ENCODE measurements at places on chromosomes 2 and 18.

- no peak for DNase-seq
Measured at GRCh38 chr2:127672341-127673224, 2.7 kb downstream of the LIMS2 start.

DNA sequence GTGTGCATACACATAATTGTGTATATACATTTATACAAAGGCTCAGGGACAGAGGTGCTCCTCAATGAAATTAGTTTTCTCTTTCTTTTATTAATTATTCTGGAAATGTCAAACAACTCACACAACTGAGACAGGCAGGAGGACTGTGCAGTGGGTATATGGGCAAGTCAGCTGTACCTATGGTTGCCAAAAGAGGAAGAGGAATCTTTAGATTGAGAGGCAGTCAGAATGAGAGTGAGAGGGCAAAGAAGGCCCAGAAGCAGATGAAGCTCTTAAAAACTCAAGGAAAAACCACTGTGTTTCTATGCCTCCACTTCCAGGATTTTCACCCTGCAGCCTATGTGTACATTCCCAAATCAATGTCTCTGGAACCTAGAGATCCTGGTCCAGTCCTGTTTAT, 79.1 kb downstream of the CACNB4 start:
- DNase-seq = no peak

DNA sequence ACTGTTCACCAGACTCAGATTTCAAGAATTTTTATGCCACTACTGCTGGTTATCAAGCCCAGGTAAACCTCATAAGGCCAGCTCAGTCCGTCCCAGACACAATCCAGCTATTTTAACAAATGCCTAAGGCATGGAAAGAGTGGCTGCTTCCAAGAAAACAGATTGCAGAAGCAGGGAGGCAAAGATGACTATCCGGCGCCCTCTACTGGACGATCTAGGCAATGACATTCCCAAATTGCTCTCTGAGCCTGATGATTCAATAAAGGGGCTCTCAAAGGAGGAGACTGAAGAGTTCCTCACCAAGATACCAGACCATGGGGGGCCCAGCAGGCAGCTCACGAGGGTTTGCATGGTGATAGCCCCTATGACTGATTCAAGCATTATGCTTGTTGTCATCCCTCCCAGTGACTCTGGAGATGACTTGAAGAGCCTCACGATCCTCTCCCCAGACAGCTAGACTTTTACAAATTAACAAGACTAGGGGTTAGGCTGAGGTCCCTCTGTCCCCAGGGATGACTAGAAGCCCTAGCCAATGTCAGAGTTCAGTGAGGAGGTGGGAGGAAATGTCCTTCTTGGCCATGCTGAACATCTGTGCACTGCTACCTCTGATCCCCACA, 25.0 kb downstream of the SERPINB8 start:
- DNase-seq = no peak

GRCh38 chr2:157574165-157574564, 54.5 kb downstream of the ACVR1C start:
- no peak for DNase-seq

GRCh38 chr2:156023229-156023869, 309.2 kb downstream of the NR4A2 start:
- no peak for DNase-seq

DNA sequence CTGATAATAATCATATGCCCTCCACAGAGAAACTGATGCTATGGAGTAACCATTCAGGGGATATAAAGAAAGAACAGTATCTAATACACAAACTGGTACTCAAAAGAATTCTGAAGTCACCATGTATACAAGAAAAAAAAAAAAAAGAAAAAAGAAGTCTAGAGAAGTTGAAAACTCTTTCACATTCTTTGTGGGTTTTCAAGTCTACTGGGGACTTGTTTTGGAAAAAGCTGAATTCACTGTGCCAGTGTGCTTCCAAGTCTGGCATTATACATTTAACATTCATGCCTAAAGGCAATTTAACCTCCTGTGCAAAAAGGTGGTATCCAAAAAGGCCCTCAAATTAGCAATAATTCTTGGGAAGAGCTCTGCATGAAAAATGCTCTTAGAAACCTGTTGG, 94.8 kb upstream of the ITGB6 start:
- DNase-seq = no peak

DNA sequence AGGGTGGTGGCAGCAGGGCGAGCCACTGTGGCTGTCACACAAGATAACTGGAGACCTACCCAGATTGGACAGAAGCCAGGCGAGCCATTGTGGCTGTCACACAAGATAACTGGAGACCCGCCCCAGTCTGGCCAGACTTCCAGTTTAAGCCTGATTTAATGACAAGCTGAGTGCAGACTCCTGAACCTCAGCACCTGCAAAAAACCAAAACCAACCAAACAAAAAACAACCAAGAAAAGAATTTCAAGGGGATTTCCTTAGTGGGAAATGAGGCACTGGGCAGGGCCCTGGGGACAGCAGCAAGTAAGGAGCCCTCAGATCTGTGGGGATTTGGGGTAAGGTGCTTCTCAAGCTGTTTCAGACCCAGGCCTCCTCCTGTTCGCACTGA, 95.2 kb upstream of the BOD1L2 start:
- no peak for DNase-seq

DNA sequence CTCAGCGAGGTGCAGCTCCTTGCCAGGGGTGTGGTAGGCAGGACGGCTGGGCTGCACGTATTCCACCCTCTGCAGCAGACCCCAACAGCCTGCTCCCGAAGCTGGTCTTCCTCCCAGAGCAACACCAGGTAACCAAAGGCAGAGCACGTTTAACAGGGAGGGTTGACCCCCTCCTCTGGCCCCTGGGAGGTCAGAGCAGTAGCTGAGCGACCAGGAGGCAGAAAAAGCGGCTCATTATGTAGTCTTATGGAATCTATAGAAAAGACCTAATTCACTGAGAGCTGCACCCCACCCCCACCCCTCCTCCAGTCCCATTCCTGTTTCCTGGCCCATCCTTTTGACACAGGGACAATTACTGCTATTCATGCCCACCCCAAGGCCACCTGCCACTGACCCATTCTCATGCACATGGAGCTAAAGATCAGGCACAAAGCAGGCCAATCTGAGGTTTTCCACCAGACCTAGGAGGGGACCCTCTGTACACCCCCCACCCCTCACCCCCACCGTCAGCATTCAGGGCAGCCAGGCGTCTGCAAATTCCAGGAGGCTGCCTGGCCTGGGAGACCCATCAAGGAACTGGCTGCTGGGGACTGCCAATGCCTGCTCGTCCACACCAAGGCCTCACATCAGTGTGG, 60.9 kb upstream of the FZD7 start:
- no peak for DNase-seq

DNA sequence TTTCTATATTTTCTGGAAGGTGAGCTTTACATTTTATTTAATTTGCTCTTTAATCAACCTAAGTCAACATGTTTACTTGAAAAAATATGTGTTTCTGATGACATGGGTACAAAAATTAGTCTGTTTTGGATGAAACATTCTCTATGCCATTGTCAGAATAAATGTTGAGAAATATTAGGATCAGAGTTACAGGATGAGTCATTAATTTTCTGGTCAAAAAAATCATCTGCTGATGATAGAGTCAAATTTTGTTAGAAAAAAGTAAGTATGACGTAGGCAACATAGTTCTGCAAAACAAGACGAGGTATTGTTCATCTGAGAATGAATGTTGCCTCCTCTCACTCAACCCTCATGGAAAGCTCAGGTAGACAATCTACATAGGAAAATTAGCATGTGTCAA, 107.6 kb upstream of the CAVIN2 start:
- DNase-seq = no peak

DNA sequence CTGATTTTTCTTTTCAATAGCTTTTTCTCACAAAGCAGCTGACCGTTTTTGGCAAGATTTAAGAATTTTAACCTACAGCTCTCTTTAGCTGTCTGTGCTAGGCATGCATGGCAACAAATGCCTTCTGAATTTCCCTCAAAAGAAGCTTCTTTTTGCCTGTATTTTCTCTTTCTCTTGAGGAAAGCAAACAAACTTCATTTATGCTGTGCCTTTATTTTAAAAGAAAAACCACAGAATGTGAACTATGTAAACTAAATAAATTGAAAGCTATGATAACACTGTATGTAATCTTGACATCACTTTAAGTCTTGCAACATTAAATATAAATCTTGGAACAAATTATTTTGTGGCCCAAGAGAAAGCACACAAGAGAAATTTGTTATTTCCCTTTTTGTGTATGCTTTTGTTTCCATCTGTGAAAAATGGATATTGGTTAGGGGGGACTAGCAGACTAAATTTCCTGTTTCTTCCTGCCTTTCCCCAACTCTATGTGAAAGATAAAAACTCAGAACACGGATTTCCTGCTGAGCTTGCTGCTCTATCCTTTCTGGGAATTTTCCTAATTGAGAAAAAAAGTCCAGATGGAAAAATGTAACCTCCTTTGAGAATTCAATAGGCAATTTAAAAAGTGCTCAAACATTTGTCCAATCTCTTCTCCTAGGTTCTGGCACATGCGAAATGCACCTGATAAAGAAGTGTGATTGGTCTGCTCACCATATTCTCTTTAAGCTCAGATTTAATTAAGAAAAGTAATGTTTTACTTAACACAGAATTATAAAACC, 20.9 kb upstream of the TFPI start:
- DNase-seq = no peak

GRCh38 chr2:71675296-71675695, 221.9 kb downstream of the DYSF start:
- DNase-seq = no peak

- DNase-seq = no peak
Measured at GRCh38 chr18:56841836-56842235, 190.7 kb downstream of the WDR7 start.

- no peak for DNase-seq
Measured at GRCh38 chr18:5447442-5447841, 96.4 kb downstream of the EPB41L3 start.

GRCh38 chr2:134581877-134582546, 136.8 kb downstream of the TMEM163 start:
- DNase-seq = no peak

DNA sequence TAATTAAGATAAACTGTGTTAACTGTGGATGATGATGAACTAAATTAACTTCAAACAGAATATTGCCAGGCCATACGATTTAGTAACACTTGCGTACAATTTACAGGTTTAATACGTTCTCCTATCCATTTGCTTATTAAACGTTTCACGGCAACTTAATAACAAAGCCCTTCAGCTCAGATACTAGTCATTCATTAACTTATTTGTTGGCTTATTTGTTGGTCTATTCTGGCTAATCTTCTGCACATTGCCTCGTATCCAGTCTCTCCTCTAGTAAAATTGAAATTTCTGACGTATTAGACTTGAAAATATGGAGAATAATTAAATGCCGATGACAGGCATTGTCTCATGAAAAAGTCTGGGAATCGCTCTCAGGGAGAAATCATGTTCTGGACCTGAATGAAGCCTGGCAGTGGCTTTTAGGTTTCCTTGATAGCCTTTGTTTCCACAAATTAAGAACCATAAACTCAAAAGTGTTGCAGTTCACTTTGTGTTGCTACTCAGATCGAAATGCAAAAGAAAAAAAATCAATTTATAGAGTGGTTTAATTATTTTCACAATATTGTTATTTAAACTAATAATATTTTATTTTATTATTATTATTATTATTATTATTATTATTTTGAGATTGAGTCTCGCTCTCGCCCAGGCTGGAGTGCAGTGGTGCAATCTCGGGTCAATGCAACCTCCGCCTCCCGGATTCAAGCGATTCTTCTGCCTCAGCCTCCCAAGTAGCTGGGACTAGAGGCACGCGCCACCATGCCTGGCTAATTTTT, 4.5 kb downstream of the SCLY start:
- no peak for DNase-seq

DNA sequence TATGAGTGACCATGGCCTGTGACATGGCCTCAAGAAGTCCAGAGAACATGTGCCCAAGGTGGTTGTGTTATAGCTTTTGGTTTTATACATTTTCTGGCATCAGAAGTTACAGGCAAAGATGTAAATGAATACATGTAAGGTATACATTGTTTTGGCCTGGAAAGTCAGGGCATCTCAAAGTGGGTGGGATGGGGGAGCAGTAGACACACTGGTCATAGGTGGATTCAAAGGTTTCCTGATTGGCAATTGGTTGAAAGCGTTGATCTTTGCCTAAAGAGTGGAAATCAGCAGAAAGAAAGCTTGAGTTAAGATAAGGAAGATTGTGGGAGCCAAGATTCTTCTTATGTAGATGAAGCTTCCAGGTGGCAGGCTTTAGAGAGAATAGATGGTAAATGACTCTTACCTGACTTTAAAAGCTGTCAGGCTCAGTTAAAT, 62.1 kb upstream of the DYNAP start:
- no peak for DNase-seq

DNA sequence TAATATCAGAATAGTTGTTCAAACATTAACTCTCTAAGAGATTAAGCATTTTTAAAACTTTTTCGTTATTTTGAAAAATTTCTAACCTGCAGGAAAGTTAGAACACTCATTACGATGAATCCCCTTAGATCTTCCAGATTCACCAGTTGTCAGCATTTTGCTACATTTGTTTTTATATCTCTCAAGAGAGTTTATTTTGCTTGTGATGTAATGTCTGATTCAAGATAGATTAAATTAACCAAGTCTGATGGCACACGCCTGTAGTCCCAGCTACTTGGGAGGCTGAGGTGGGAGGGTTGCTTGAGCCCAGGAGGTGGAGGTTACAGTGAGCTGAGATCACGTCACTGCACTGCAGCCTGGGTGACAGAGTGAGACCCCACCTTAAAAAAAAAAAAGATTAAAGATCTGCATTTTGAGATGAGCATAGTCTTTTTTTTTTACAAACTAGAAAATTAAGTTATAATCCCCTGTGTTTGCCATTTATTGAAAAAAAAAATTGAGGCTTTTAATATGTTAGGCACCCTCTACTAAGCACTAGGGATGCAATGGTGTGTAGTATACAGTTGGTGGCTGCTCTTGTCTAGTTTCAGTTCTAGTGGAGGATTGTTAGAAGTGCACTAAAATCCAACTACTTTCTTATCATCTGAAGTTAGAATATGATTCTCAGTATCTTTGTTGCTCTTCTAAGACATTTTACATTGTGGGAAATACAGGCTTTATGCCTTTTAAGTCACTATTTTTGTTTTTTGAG, 20.9 kb downstream of the RAB10 start:
- no peak for DNase-seq

DNA sequence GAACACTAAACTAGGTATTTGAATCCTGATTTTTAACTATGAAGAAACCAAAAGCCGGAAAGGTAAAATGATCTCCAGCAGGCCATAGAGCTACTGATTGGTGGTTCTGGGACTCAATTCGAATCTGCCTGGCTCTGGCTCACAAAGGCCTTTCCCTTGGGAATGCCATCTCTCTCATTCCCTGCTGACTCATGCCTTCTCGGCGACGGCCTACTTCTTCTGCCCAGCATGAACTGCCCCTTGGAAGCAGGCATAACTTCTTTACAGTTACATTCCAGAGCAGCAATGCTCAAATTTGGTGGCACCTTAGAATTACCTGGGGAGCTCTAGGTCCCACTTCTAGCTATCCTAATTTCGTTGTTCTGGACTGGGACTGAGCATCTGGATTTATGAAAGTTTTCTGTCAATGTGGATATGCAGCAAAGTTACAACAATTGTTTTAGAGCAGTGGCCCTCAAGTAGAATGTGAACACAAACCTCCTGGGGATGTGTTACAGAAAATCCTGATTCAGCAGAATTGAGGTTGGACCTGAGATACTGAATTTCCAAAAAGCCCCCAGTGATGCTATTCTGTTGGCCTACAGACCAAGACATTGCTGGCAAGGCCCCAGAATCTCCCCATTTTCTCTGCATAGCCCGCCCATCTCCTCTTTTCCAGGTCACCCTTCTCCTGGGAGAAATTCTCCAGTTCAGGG, 261.1 kb downstream of the CNTNAP5 start:
- no peak for DNase-seq

GRCh38 chr2:128376241-128377041, 57.8 kb upstream of the HS6ST1 start:
- DNase-seq = no peak

Measured in esophagus squamous epithelium (tissue), 5 donors.